C1 segment of cervical spinal cord (tissue), 14 donors: ENCODE measurements at places on chromosomes 1 and 21.

GRCh38 chr1:89611721-89612120 lies 21.2 kb upstream of the LRRC8C start:
- DNase-seq, result no peak

DNA sequence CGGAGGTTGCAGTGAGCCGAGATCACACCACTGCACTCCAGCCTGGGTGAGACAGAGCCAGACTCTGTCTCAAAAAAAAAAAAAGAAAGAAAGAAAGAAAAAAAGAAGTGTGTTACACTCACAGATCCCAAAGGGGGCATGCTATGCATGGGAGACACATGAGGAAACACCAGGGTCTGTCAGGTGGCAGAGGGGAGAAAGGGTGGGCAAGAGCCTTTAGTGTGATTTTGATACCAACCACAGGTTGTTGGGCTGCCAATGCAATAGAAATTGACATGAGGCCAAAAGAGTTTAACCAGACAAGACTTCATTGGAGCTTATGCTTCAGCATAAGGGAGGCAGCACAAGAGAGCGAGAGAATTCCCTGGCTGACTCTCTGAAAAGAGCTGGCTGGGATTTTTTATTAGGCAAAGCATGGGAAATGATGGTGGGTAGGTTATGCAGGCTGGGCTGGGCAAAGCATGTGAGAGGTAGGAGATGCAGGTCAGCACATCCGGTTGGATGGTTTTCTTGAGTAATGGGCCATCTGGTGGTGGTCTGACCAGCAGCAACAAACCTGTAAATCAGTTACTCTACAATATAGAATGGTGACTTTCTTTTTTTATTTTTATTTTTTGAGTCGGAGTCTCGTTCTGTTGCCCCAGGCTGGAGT lies 11.7 kb upstream of the EXTL1 start:
- no peak for DNase-seq

GRCh38 chr1:218496561-218496960 lies 151.4 kb downstream of the TGFB2 start:
- DNase-seq, result no peak

DNA sequence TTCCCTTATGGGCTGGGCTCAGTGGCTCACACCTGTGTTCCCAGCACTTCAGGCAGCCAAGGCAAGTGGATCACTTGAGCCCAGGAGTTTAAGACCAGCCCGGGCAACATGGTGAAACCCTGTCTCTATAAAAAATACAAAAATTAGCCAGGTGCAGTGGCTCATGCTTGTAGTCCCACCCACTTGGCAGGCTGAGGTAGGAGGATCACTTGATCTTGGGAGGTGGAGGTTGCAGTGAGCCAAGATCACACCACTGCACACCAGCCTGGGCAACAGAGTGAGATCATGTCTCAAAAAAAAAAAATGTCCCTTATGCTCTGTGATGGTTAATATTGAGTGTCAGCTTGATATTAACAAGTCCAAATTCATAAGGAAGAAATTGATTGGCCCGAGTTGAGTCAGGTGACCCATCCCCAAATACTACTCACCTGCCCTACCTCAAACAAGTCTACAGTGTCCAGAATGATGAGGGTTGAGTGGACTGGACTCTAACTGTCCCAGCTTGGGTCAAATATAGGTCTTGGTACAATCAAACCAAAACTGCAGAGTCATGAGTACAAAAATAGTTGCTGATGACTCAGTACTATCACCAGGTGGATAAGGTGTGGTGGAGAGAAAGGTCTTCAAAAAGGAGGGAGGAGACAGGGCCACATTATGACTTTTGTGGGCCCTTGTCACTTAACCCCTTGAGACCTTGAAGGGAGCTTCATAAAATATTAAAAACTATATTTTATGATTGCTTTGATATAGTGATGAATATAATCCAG lies 161.0 kb downstream of the ZNF326 start:
- DNase-seq, result no peak

GRCh38 chr1:37544530-37544929 lies 9.6 kb downstream of the SNIP1 start:
- no peak for DNase-seq
